ENCODE measurements at places on chromosomes 2 and 18.

DNA sequence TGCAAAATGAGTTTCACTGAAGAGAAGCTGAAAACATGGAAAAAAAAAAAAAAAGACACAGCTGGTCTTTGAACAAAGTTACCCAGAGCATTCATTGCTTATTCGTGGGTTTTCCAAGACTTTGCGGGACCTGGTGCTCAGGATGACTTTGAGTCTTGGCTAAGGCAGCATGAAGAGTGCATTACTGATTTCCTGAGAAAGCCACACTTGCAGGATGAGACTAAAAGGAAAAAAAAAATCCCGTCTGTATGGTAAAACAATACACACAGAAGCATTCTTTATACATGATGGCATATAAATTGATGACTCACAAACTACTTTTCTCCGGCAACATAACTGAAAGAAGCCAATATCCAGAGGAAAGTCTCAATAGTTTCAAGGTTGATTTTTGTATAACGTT is 195.4 kb downstream of the SPP2 start:
- DNase-seq: no peak

- DNase-seq: no peak
Observed at GRCh38 chr2:235373171-235373570, 120.7 kb upstream of the AGAP1 start.

DNA sequence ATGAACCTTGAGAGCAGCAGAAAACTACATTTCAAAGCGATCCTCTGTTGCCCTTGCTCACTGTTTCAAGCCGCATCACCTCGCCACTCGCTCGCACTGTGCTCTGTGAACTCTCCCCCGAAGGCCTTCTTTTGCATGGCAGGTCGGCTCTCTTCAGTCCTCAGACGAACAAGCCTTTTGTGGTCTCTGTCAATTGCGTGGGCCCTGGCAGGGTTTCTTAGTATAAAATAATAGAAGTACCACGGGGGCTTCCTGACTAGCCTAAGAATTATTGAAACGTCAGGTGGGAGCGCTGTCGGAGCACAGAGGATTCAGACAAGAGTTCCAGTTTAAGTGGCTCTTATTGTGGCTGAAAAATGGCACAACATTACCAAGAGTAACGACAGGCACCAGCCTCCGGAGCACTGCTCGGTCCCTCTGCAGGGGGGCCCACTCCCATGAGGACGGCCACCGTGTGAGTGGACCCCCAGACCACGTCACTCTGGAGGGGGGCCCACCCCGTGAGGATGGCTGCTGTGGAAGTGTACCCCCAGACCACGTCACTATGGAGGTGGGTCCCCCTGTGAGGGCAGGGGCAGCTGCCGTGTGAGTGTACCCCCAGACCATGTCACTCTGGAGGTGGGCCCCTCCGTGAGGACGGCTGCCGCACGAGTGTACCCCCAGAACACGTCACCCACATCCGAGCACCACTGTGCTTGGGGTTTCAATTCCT is 237.7 kb downstream of the HDAC4 start:
- no peak for DNase-seq

- DNase-seq: no peak
Observed at GRCh38 chr18:46449033-46449432, 208.0 kb downstream of the LOXHD1 start.

GRCh38 chr2:88016960-88017779 is 823 bp upstream of the RNU2-63P start:
- DNase-seq: peak; percentile 57

DNA sequence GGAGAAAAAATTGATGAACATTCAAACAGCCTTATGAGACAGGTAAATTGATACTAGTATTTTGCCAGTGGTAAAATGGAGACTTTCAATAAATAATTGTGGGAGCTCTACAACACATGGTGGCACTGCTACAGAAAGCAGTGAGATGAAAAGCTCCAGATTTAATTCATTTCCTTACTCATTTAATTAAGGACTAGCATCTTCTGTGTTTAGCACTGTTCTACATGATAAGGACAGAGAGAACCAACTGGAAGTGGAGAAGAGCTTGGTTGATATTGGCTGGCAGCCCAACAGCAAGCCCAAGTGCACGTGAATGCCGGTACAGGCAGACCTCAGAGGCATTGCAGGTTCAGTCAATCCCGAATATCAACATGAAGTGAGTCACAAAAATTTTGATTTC is 470.4 kb upstream of the MYT1L start:
- DNase-seq: no peak

GRCh38 chr2:168601741-168602140 is 145.7 kb downstream of the CERS6 start:
- DNase-seq: no peak

- no peak for DNase-seq
Observed at GRCh38 chr2:216851486-216852090, 8.3 kb downstream of the TNP1 start.

DNA sequence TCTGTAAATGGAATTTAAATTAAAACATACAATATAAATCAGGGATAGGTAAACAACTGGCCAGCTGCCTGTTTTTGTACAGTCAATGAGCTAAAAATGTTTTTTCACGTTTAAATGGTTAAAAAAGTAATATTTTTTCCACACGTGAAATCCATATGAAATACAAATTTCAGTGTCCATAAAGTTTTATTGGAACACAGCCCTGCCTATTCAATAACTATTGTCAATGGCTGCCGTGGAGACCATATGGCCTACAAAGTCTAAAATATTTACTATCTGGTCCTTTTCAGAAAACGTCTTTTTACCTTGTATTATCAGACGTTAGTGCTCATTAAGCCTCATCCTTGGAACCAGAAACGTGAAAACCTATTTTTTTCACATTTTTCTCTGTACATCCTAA is 1.3 kb downstream of the TMEM17 start:
- DNase-seq: no peak

DNA sequence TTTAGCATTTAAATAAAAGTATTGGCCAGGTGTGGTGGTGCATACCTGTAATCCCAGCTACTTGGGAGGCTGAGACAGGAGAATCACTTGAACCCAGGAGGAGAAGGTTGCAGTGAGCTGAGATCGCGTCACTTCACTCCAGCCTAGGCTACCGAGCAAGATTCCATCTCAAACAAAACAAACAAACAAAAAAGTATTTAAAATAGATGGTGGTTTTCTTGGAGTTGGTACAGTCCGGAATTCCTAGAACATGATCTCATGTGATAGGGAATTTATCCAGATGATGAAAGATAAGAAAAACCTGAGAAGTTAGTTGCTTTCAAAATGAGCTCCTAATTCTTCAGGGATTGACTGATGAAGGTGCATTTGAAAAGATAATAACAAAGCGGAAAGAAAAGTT is 62.0 kb downstream of the BIRC6 start:
- DNase-seq: no peak

DNA sequence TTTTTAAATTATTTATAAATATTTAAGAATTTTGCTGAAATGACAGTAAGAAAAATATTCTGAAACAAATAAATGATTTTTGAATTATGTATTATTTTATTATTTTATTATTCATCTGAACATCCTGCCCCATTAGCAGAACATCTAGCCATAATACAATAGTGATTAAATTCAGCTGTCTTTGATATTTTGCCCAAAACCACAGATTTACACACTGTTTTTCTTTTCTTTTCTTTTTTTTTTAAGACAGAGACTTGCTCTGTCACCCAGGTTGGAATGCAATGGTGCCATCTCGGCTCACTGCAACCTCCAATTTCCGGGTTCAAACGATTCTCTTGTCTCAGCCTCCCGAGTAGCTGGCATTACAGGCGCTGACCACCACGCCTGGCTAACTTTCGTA is 1.9 kb upstream of the SCYGR1 start:
- no peak for DNase-seq

GRCh38 chr2:198641161-198641560 is 816.6 kb downstream of the SATB2 start:
- DNase-seq: no peak

DNA sequence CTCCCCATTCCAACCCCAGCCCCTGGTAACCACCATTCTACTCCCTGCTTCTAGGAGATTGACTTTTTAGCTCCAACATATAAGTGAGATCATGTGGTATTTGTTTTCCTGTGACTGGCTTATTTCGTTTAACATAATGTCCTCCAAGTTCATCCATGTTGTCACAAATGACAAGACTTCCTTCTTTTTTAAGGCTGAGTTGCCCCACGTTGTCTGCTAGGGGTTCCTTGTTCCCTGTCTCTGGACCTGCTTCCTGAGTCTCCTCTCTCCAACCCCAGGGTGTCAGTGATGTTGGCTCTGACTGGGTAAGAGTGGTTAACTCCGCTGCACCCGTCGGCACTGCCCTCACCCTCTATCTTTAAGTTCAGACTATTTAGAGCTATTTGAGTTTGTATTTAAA is 175.2 kb downstream of the SH3RF3 start:
- DNase-seq: no peak

DNA sequence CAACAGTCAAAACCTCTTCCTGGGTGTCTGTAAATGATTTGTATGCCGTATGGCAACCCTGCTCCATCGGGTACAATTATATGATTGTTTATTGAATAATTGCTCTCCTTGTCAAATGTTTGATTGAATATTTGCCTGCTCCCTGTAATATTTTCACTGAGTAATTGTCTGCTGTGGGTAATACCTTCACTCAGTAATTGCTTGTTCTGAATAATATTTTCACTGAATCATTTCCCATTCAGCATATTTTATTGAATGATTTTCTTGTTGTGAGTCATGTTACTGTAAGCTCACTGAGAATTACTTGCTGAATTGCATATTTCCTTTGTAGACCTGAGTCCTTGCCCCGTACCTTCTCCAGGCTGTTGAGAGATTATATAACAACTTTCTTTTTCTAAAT is 535.2 kb downstream of the METTL4 start:
- DNase-seq: no peak

DNA sequence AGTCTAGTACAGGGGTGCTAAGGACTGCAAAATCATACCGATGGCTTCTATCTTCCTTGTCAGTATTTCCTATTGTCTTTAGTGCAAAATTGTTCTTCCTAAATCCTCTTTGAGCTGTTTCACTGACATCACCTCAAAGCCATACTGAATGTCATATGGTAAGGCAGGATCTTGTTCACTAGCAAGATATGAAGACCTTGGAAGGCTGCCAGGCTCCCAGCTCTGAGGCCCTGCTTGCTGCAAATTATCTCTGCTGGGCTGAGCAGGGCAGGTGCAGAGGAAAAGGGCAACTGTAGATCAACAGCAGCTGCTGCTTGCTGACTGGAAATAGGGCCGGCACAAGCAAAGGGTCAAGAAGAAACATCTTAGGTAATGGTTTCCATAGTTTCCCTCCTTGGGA is 58.2 kb downstream of the PMAIP1 start:
- no peak for DNase-seq
